ENCODE measurements at places on chromosomes 6 and 20.

DNA sequence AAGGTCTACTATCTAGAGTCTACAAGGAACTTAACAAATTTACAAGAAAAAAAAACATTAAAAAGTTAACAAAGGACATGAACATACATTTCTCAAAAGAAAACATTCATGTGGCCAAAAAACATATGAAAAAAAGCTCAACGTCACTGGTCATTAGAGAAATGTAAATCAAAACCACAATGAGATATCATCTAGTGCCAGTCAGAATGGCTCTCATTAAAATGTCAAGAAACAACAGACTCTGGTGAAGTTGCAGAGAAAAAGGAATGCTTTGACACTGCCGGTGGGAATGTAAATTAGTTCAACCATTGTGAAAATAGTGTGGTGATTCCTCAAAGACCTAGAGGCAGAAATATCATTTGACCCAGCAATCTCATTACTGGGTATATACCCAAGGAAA, 48.3 kb downstream of the OGFRL1 start:
- DNase-seq = no peak

GRCh38 chr6:148800536-148800935, 53.7 kb downstream of the UST start:
- DNase-seq = no peak

DNA sequence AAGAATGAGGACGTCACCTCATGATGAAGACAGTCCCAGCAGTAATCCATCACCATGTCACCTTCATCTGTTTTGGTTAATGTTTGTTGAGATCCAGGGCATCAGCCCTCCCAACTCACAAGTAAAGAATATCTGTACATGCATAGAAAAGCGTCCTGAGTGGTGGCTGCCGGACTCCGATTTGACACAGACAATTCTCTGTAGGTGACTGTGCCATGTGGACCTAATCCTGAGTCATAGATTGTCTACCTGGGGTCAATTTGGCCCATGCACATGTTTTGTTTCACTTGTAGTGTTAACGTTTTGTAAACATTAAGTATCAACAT, 168.4 kb upstream of the UST start:
- DNase-seq = no peak

GRCh38 chr20:52191132-52191915, at the start of gene ZFP64:
Gene ZFP64 (minus strand): TSS chr20:52191779. CDS start chr20:52191636, 143 bp downstream.
- peak; percentile 62 for DNase-seq

DNA sequence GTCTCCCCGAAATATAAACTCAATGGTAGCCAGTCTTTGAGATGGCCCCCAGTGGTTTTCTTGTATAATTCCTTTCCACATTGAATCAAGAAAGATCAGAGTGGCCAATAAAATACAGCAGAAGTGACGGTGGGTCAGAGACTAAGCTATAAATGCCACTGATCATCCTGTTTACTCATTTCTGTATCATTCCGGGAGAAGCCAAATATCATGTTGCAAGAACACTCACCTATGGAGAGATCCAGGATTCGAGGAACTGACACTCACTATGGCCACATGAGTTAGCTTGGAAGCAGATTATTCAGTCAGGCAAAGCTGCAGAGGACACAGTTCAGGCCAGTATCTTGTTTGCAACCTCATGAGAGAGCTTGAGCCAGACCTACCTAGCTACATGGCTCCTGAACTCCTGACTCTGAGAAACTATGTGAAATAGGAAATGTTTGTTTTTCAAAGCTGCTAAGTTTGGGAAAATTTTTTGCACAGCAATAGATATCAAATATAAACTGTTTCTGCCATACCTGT, 132.4 kb upstream of the ADGRF1 start:
- DNase-seq = no peak

- DNase-seq = peak; percentile 24
Observed at GRCh38 chr6:149473080-149474052, 11.4 kb downstream of the ZC3H12D start.

GRCh38 chr6:26249707-26249956, 115.4 kb upstream of the BTN3A2 start:
- DNase-seq = no peak

GRCh38 chr20:26169506-26169905, 472.9 kb upstream of the ZNF337 start:
- no peak for DNase-seq

DNA sequence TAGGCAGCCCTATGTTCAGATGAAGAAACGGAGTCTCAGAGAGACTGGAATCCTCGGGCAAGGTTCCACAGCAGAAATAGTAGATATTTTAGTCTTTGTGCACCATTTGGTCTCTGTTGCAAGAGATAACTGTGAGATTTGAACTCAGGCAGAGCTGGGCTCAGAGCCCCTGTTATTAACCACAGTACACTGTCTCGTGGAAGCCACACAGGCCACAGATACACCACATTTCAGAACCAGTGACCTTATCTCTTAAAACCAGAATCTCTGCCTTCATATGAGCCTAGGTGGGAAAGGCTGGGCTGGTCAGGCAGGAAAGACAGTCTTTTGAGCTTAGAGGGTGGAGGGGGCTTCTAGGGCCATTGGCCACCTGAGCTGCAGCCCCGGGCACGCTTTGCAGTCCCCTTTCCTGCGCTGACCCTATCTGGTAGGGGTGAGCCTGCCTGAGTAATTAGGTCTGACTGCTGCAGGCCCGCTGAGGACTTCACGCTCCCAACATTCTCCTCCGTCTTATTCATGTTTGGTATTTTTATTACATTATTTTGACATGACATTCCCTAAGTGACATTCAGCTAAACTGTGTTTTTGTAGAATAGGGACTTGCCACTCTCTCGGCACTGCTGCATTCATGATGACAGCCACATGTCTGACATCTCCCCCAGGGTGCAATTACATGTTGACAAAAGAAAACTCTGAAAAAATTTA, 71.1 kb downstream of the KCNB1 start:
- no peak for DNase-seq

- DNase-seq = peak; percentile 6
Observed at GRCh38 chr6:27332692-27333641, 20.9 kb upstream of the POM121L2 start.

- DNase-seq = no peak
Observed at GRCh38 chr6:70309243-70309642, 6.4 kb upstream of the COL9A1 start.

- DNase-seq = no peak
Observed at GRCh38 chr6:143539106-143539505, 27.6 kb upstream of the FUCA2 start.

GRCh38 chr20:58584881-58585752, 66.0 kb upstream of the STX16 start:
- DNase-seq = no peak

DNA sequence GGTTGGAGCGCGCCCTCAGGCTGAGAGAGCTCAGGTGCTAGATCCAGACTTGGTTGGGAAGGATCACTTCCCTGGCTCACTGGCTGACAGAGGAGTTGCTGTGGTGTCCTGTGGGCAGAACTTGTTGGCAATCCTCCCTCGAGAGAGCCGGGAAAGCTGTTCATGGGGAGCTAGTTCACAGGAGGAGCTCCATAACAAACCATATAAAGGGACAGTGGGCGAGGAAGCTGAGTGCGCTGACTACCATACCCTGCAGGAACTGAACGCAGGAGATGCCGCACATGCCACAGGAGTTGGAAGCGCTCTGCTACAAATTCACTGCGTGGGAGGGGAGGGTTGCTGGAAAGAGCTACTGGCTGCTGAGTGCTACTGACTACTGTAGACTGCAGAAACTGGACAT, 243.2 kb downstream of the OGFRL1 start:
- no peak for DNase-seq

GRCh38 chr20:6469695-6470094, 297.8 kb upstream of the BMP2 start:
- DNase-seq = no peak

DNA sequence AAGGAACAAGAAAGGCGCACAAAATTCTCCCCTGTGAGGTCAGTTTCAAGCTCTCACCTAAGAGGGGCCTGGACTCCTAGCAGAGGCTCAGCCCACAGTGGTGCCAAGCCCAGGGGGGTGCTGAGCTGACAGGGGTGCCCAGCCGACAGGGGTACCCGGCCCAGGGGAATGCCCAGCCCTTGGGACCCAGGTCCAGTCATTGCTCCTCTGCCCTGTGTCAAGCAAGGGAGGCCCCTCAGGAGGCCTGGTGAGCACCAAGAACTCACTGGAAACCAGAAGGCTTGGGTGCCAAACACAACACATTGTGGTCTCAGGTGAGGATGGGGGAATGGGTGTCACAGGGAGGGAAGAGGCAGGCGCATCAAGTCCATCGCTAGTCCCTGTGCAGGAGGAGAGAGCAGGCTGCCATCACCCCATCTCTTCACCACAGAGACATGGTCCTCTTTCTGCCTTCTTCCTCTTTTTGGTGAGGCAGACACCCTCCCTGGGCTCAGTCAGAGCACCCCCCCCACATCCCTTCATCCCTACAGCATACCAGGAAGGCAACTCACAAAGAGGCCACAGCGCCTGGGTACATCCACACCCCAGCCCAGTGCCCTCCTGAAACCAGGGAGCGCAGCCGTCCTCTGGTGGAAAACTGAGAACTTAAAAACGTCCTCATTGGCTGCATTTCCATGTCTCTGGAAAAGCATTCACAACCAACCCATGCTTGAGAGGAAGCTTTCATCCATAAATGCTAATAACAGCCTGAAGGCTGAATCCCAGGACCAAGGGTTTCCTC, 111.3 kb downstream of the BANF2 start:
- DNase-seq = no peak

GRCh38 chr6:37784585-37784967, 35.0 kb upstream of the ZFAND3 start:
- DNase-seq = no peak

DNA sequence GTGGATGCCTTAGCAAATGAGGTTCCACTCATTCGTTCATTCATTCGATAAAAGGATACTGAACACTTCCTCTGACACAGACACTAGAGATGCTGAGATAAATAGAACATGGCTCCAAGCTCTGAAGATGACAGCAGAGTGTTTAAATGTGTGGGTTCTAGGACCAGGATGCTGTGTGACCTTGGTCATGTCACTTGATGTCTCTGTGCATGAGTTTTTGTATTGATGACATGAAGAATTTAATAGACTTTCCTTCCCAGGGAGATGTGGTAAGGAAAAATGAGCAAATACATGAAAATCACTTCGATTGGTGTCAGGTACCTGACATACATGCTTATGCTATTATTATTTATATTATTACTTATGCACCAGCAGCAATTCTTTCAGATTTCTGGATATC, 34.3 kb upstream of the CD83 start:
- no peak for DNase-seq

DNA sequence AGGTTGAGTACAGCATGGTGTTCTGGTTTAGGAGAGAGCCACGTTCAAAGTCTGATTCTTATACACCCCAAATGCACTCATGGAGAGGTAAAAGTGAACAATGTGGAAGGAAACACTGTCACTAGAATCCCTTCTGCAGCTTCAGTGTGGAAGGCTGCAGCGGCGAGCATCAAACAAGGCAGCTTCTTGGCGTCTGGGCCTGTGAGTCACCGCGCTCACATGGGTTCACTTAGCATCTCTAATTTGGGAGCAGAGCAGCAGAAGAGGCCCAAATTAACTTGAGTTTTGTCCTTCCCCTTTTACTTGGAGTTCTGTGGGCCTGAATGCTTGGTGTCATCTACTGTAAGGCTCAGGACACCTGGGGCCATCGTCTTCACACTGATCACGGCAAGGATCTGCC, 10.9 kb upstream of the E2F1 start:
- no peak for DNase-seq

GRCh38 chr20:24131281-24131680, 142.7 kb upstream of the GGTLC1 start:
- no peak for DNase-seq

DNA sequence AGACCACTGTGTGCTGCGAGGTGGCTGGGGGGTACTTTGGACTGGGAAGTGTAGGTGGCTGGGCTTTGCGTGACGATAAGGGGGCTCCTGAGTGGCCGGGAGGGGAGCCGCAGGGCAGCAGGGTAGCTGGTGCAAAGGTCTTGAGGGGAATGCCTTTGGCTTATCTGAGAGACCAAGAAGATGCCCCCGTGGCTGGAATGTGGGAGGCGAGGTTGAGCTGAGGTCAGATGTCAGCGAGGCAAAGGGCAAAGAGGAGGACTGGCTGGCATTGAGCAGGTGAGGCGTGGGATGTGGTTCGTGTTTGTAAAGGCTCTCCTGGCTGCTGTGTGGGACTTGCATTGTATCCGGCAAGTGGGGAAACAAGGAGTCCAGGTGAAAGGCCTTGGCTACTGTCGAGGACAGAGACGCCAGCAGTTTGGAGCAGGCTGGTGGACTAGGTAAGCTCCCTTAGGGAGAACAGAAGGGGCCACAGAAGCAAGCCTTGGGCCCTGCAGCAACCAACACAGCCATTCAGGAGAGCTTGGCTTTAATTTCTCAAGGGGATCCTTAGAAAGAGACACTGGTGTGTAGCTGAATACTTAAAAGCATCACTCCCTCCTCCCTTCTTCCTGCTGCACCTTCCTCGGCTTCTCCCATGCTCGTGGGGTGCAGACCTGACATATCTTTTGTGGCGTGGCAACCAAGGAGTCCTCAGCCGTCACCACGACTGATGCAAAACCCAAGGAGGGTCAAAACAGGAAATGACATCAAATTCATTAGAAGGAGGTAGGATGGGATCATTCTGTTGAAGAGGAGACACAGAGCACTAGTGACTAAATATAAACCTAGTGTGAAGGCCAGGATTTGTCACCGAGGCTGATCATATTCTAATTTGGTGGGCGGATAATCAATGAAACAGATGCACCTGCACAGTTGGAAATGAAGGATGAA, 53.5 kb upstream of the ERVFRD-1 start:
- DNase-seq = no peak

- no peak for DNase-seq
Observed at GRCh38 chr6:8082572-8082953, 18.4 kb upstream of the BLOC1S5 start.

- DNase-seq = peak; percentile 84
Observed at GRCh38 chr6:111600588-111601445, 4.9 kb downstream of the TRAF3IP2 start.

GRCh38 chr6:20279051-20279450, 66.8 kb upstream of the MBOAT1 start:
- DNase-seq = no peak

DNA sequence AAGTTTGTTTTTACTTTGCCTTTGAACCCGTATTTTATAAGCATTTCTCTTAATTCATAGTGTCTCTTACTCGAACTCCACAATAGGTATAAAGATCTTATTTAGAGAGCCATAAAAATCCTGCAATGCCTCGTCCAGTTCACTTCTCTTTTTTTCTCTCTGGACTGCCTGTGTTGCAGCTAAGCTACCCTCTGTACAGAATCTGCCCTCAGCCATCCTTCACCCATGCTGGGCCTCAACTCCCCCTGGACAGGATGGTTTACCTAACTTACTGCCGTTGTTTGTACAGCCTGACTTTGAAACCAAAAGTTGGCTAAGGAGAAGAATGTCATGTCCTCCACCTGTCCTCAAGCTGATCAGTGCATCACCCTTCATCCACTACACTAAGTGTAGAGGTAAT, 10.4 kb downstream of the QRSL1 start:
- DNase-seq = no peak

DNA sequence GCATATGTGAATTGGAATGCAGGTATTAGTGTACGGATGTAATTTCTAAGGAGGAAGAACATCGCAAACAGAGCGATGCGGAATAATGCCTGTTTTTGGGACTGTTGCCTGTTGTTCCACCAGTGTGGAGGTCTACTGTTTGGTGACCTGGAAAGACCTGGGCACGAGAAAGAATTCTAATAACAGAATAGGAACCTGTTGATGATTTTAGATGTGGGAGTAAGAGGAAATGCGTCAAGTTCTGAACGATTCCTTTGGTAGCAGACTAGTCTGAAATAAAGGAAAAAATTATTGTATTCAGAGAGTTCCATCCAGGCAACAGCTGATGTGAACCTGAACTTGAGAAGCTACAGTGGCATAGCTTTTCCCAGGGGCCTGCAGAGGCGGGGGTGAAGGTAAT, 192.1 kb downstream of the DTNBP1 start:
- DNase-seq = no peak

- DNase-seq = no peak
Observed at GRCh38 chr20:34557936-34558319, 590 bp upstream of the MAP1LC3A start.

All from DMS79 (cell line).